ENCODE measurements at places on chromosomes 4 and X. TPM values are rescaled to one million over a fixed set of nuclear protein-coding genes. Genes with fewer than 3 reads are reported as not detected.

GRCh38 chr4:57554556-57555092 is 444.4 kb upstream of the IGFBP7 start:
- DNase-seq = no peak

DNA sequence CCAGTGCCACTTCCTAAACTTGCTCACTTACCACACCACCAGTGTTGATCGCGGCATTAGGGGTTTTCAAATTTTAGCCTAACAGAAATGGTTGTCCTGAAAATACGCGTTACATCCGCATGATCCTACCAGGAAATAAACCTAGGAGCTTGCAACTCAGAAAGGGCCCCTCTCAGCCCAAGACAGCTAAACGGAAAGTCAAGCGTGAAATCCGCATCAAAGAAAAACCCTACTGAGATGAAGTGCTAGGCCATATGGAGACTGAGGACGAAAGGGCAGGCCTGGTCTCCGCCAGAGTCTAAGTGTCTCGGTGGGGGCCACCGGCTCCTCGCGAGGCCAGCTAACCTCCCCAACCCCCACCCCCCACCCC is 626 bp downstream of the YTHDC1 start:
- no peak for DNase-seq

Gene NEIL3
- total RNA-seq = 27.5 TPM

DNA sequence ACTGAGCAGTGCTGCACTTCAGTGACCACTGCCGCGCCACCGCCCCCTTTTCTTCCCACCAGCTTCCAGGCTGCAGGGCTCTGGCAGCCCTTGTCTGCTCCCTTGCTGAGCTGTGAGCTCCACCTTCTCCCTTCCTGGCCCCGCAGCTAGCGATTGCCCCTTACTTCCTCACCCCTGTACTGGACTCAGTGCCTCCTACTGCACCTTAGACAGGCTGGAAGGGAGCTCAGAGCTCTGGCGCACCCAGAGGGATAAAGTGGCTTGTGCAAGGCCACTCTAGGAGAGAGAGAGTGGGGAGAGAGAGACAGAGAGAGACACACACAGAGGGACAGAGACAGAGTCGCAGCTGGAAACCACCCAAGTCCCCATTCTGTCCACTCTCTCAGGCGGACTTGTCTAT is 6.0 kb downstream of the RASL11B start:
- DNase-seq = no peak

GRCh38 chr4:121397941-121398601 is 17.3 kb upstream of the QRFPR start:
- DNase-seq = no peak

DNA sequence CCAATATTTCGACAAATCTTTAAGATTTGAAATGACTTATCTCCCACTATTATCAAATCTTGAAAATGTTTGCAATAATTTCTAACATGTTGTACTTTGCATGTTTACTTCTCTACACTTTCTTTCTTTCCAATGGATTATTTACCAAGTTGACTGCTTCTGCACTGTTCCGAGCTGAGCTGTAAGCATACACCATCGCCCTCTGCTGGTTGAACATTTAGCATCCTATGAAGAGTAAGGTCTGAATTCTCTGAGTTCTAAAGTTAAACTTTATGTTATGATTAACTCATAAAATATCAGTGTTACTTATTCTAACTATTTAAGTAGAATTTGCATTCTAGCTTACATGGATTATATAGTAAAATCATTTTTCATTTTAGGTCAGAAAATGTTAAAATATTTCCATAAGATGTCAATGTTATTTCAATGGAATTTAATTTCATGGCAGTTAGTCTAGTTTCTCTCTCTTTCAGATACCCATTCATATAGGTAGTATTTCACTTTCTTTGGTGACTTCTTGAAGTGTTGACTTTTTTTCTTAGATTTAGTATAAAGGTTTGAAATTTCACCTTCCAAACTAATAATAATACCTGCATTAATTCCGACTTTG is 137.4 kb downstream of the DKK2 start:
- peak; percentile 40 for DNase-seq
